ENCODE measurements at places on chromosomes 6 and 20.

DNA sequence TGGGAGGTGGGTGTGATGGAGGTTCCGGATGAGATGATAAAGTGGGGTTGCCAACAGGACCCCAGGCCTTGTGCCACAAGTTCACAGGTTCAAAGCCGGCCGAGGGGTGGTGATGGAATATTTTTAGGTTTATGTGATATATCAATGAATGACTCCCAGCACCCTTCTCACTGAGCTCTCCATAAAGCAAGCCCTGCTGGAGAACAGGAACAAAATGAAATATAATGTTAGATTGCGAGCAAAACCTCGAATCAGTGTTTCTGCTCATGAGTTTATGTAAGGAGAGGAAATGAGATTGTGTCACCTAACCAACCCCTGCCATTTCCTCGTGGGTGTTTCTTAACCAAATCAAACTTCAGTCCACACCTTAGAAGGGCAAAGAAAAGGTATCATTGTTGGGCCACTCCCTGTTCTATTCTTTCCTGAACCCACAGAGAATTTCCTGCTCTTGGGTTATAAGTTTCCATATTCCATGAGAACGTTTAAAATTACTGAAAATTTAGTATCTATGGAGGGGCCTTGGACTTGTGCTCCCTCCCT lies 192.2 kb upstream of the EXOC2 start:
- no peak overlapping the region for H3K4me3 ChIP-seq
- no peak for DNase-seq
- no peaks in the 10 kb centered on the region for H3K4me1 ChIP-seq
- no peaks in the 10 kb centered on the region for H3K36me3 ChIP-seq
- no peak overlapping the region for H3K27ac ChIP-seq
- H3K27me3 ChIP-seq: peaks cover 8% of the 10 kb centered on the region

DNA sequence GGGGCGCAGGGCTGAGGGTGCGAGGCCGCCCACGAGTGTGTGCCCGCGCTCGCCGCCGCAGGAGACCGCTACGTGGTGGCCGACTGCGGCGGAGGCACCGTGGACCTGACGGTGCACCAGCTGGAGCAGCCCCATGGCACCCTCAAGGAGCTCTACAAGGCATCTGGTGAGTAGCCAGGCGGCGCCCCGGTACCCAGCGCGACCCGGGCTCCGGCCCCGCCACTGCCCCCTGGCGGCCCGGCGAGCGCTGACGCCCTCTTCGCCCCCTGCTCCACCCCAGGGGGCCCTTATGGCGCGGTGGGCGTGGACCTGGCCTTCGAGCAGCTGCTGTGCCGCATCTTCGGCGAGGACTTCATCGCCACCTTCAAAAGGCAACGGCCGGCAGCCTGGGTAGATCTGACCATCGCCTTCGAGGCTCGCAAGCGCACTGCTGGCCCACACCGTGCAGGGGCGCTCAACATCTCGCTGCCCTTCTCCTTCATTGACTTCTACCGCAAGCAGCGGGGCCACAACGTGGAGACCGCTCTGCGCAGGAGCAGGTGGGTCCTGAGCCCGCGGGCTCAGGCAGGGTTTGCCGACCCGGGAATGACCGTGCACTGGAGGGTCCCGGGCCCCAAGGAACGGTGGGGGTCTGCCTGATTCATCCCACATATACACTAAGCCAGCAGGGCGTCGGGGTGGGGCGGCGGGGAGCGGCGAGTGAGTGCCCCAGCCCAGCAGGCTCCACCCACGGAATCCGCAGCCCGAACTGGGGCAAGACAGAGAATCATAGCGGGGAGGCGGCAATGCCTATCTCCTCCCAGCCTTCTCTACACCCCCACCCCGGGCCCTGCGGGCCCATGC lies 17.4 kb downstream of the HSPA12B start:
- DNase-seq: peak; percentile 20
- H3K4me1 ChIP-seq: peaks cover 9% of the 10 kb centered on the region
- H3K36me3 ChIP-seq: no peaks in the 10 kb centered on the region
- no peak overlapping the region for H3K27ac ChIP-seq

- H3K4me1 ChIP-seq: peaks cover 20% of the 10 kb centered on the region
- H3K27ac ChIP-seq: no peak overlapping the region
- no peak for DNase-seq
- no peaks in the 10 kb centered on the region for H3K27me3 ChIP-seq
These were observed 528.3 kb downstream of the CD83 start for GRCh38 chr6:14645841-14646240.

- no peaks in the 10 kb centered on the region for H3K27me3 ChIP-seq
- no peak overlapping the region for H3K4me3 ChIP-seq
- no peaks in the 10 kb centered on the region for H3K36me3 ChIP-seq
- H3K4me1 ChIP-seq: peaks cover 13% of the 10 kb centered on the region
- no peak overlapping the region for H3K27ac ChIP-seq
These were observed 3.4 kb upstream of the ZNF217 start for GRCh38 chr20:53597030-53597482.

DNA sequence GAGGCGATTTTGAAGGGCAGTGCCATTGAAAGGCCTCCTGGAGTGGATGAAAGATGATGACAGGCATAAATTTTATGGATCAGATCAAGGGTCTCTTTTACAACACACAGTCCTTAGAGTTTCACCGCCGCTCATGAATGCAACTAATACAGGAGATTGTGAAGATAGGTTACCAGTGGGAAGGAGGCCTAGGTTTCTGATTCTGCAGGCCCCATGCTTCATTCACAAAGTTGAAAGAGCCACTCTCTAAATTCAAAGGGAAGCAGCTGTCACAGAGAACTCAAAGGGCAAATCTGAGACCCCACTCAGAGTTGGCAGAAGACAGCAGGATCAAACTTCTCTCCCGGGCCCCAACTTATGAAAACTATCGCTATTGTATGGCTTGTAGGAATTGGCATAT lies 137.6 kb downstream of the MAP3K7 start:
- H3K36me3 ChIP-seq: no peaks in the 10 kb centered on the region
- no peak for DNase-seq
- H3K4me3 ChIP-seq: no peak overlapping the region
- no peak overlapping the region for H3K27ac ChIP-seq
- H3K4me1 ChIP-seq: peaks cover 6% of the 10 kb centered on the region

- DNase-seq: no peak
- H3K4me1 ChIP-seq: peaks cover 25% of the 10 kb centered on the region
- H3K27ac ChIP-seq: peak overlapping the region; percentile 93
These were observed 107.5 kb upstream of the PRSS16 start for GRCh38 chr6:27139756-27140579.

- no peak overlapping the region for H3K4me3 ChIP-seq
- DNase-seq: no peak
- no peak overlapping the region for H3K27ac ChIP-seq
- H3K36me3 ChIP-seq: no peaks in the 10 kb centered on the region
- no peaks in the 10 kb centered on the region for H3K27me3 ChIP-seq
These were observed 195.9 kb upstream of the RAB32 start for GRCh38 chr6:146347690-146348089.

DNA sequence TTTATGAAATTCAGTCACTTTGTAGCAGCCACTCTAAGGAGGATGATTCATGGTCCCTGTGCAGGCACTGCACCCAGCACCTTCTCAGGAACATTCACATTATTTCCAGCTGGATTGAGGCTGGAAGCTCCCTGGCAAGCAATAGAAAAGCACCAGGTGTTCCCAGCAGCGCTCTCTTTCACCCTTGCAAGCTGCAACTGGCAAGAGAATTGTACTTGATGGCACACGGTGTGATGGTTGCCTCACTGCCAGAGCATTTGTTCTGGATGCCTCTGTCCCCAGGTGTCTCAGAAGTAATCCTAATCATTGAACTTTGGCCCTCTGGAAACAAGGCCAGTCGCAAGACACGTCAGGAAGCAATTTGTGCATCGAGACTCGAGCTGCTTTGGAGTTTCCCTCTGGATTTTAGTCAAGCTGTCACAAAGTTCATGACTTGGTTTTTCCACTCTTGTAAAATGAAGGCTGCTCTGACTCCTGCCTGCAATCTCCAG lies 24.9 kb upstream of the PHACTR2 start:
- DNase-seq: no peak
- H3K4me1 ChIP-seq: peaks cover 3% of the 10 kb centered on the region
- no peaks in the 10 kb centered on the region for H3K27me3 ChIP-seq
- peaks cover 15% of the 10 kb centered on the region for H3K36me3 ChIP-seq

GRCh38 chr20:57381596-57382503 lies 9.3 kb upstream of the RBM38 start:
- H3K36me3 ChIP-seq: peaks cover 10% of the 10 kb centered on the region
- H3K27ac ChIP-seq: peak overlapping the region; percentile 45
- H3K4me1 ChIP-seq: no peaks in the 10 kb centered on the region

- H3K27ac ChIP-seq: no peak overlapping the region
- no peaks in the 10 kb centered on the region for H3K4me1 ChIP-seq
- no peaks in the 10 kb centered on the region for H3K36me3 ChIP-seq
- DNase-seq: no peak
- no peak overlapping the region for H3K4me3 ChIP-seq
These were observed 199.2 kb upstream of the NT5E start for GRCh38 chr6:85250586-85251220.

- H3K27me3 ChIP-seq: no peaks in the 10 kb centered on the region
- no peaks in the 10 kb centered on the region for H3K4me1 ChIP-seq
- no peak overlapping the region for H3K27ac ChIP-seq
These were observed 24.6 kb upstream of the ID4 start for GRCh38 chr6:19812512-19813119.

- H3K4me3 ChIP-seq: peak overlapping the region; percentile 68
- peaks cover 3% of the 10 kb centered on the region for H3K36me3 ChIP-seq
- no peak for DNase-seq
- H3K27ac ChIP-seq: peak overlapping the region; percentile 46
These were observed 27.4 kb downstream of the KCNQ5 start for GRCh38 chr6:72649032-72649984.

DNA sequence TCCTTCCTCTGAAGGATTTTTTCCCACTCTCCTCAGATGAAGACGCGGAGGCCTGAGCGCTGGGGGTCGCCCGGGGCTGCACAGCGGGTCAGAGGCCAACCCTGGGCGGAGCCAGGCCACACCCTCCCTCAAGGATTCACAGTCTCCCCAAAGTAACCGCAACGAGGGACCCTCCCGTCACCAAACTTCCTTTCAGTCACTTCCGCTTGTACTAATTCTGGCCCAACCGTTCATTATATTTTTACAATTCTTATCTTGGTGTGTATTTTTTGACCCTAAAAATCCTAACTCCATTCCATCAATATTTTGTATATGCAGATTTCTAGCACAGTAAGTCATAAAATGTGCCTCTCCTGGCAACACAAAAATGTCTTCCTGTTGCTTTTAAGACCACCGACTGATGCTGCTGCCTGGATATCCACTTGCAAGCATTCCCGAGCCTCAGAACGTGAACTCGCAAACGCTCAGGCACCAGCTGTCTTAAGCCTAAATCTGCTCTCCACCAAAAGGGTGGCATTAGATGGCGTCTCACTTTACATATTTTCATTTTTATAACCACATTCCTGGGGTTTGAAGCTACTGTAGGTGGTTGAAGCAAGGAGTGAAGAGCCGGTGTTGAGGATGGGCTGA lies 128.0 kb downstream of the DLL1 start:
- no peaks in the 10 kb centered on the region for H3K4me1 ChIP-seq
- no peaks in the 10 kb centered on the region for H3K36me3 ChIP-seq
- H3K27me3 ChIP-seq: peaks cover 9% of the 10 kb centered on the region
- H3K4me3 ChIP-seq: no peak overlapping the region

DNA sequence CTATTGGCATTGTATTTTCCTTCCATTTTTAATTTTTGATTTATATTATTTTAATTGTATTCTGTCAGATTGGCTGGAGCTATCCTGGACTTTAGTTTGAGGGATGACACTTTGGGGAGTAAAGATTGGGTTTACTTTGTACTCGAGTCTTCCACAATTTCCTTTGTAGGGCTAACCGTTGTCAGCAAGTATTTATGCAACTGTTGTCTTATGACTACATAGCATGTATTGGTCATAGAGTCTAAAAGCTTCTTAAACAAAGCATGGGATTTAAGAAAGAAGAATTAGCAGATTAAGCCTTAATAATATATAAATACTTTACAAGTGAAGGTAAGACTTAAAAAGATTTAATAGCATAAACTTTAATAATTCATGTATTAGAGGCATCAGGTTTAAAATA lies 19.6 kb downstream of the FARS2 start:
- H3K27ac ChIP-seq: no peak overlapping the region
- peaks cover 9% of the 10 kb centered on the region for H3K36me3 ChIP-seq
- DNase-seq: no peak
- no peak overlapping the region for H3K4me3 ChIP-seq
- H3K27me3 ChIP-seq: no peaks in the 10 kb centered on the region
